ENCODE measurements at places on chromosomes 1 and 21.

DNA sequence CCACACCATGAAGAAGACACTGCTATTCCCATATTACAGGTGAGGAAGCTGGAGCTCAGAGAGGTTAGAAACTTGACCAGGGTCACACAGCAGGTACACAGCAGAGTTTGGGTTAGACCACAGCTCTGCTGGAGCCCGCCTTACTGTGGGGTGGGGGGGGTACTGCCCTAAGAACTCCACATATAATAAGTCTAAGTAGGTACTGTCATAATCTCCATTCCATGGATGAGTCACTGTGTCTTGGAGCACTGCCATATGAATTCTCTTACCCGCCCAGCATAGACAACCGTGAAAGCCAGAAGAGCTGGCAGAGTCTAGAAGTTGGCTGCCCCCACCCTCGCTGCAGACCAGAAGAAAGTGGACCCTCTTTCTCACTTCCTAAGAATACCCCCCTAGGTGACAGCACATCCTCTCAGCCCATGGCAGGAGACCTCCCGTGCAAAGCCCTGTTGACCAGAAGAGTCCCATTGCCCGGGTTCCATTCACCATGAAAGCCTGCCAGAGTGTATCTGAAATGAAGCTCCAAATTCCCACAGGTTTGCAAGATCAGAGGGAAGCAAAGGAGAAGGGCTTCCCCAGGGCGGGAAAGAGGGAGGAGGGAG lies 5.2 kb upstream of the PLA2G2D start:
- DNase-seq, result no peak

DNA sequence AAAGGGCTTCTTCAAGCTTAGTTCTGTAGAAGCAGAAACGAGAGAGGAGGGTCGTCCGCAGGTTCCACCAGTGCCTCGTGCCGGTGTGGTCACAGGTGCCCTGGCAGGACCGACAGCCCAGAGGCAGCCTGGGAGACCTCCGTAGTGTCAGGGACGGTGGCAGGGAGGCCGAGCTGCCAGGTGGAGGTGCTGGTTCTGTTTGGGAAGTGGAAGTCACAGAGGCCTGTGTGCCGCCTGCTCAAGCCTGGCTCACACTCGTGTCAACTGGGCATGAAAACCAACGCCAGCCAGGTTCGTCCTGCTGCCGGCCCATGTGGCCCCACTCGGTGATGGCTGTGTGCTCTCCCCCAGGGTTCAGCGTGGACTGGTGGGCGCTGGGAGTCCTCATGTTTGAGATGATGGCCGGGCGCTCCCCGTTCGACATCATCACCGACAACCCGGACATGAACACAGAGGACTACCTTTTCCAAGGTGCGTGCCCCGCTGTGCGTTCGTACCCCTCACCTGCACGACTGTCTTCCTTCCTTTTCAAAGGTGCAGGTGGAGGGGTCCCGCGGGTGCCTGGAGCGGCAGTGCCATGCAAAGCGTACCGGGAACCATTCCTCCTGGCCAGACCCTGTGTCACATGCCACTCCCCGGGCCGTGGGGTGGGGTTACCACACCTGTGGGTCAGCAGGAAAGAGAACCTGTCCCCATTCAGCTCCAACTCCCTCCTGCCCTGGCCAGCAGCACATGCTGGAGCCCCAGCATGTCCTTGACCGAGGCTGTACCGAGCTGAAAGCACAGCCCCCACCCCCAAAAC lies 20.8 kb downstream of the FAAP20 start:
- DNase-seq, result no peak

- DNase-seq, result no peak
These were observed 20.7 kb downstream of the RIPK4 start for GRCh38 chr21:41745971-41746743.

DNA sequence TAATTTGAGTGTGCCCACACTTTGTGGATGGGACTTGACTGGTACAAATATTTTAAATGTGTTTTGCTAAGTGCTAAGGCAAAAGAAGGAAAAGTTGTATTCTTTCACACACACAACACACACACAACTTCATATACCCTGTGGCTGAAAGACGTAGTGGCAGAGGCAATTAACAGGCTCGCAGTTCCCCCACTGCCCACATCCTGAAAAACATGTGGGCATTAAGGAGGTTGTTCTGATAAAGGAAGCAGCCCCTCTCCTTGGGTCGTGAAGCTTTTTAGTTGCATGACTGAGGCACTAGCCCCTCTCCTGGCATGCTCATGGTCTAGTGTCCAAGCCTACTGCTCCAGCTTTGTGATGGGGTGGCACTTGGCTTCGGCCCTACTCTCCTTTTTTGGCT lies 14.3 kb upstream of the ADAM30 start:
- DNase-seq, result no peak

GRCh38 chr1:19650416-19651140 lies 6.5 kb downstream of the NBL1 start:
- DNase-seq, result no peak

GRCh38 chr1:47384083-47384482 lies 32.0 kb upstream of the FOXE3 start:
- no peak for DNase-seq

- DNase-seq, result no peak
These were observed 29.4 kb downstream of the OLFML2B start for GRCh38 chr1:161994175-161994668.

GRCh38 chr1:12448746-12449177 lies 169.2 kb downstream of the DHRS3 start:
- no peak for DNase-seq

GRCh38 chr1:216193839-216194443 lies 229.3 kb downstream of the USH2A start:
- no peak for DNase-seq

DNA sequence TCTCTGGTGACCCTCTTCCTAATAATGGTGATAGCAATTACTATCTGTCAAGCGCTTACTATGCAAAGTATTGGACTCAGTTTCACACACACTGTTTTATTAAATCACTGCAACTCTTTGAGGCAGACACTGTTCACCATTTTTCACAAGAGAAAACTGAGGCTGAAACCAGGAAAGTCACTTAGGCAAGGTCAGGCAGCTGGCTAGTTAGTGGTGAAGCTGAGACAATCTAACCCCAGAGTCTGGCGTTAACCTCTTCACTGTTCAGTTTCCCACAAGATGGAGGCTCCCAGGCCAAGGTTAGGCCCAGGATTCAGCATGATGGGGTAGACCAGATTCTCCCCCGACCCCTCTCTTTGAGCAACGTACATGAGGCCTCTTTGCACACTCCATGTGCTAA lies 4.8 kb upstream of the GJA8 start:
- DNase-seq, result no peak

GRCh38 chr1:92509619-92510018 lies 22.9 kb upstream of the GFI1 start:
- no peak for DNase-seq

DNA sequence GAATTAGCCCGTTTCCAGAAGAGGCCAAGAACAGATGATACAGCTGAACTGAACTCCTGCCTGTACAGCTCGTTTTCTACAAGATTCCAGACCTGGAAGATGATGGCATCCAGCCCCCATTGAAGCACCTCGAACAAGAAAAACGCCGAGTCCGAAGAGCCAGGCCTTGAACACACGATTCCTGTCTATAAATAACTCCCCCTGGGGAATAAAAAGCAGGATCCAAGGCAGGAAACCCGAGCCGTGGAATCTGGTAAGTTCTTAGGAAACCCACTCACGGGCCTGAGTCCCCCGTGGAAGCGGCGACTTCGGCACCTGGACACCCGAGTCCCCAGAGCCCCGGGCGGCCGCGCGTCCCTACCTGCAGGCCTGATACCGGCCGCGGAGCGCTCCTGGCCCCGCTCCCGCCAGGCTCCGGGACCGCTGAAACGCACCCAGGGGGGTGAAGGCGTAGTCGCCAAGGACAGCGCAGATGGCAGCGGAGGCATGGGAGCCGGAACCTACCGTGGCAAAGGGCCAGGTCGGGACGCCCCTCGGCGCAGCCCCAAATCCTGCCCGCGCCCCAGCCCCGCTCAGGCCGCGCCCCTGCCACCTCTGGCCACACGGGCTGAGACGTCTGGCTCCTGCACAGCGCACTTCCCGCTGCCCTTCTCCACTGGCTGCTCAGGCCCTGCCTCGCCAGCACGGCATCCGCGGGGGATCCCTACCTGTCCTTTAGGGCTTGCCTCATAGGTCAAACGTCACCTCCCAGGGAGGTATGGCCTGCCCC lies 14.0 kb upstream of the HLCS start:
- DNase-seq, result peak; percentile 60

GRCh38 chr1:11654137-11654938 lies at the start of the genes FBXO2 and FBXO44:
FBXO2 (minus strand) TSS chr1:11654429; CDS start chr1:11654340, 89 bp downstream.
FBXO44 (plus strand) TSS chr1:11654877; CDS start chr1:11655836, 959 bp downstream.
- peak; percentile 18 for DNase-seq

GRCh38 chr1:228941666-228942065 lies 206.4 kb downstream of the RHOU start:
- no peak for DNase-seq

GRCh38 chr1:198681831-198682759 lies 43.3 kb downstream of the PTPRC start:
- no peak for DNase-seq

DNA sequence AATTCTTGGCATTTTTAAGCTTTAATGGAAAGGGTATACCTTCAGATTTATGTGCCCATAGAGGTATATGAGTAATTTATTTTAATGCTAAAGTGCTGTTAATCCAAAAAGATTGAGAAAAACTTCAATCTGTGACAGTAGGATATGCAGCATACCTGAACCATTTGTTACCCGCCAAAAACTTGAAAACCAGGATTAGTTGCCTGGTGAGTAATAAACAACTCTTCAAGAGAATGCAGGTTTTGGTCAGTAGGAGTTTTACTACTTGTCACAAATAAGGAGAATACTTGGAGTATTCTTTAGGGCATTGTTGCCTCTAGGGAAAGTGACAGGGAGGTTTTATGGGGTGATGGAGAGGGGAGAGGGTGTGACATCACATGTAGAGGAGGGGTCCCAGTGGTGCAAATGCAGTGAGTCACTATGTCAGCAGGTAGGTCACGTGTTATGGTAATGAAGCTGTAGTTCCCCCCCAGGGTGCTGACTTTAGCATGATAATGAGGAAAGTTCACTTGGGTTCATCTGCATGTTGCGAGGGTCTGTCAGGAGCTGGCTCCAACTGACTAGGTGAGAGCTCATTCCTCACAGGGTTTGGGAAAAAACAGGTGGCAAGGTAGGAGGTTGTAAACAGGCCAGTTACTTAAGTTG lies 23.1 kb downstream of the USP25 start:
- DNase-seq, result no peak

DNA sequence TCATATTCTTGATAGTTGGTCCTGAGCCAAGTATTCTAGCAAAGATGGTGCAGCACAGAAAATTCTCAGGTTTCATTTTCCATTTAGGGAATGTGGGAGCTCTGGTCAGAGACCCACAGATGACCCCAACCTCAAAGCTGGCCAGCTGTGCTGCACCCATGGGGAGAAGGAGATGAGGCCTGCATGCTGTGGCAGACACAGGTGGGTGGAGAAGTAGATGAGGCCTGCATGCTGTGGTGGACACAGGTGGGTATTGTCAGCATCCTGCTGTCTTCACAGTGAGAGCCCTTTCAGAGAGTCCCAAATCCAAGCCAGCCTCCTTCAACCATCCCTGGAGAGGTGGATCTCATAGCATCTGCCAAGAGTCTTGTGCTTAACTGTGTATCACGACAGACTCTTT lies 77.7 kb downstream of the DSCAM start:
- no peak for DNase-seq

DNA sequence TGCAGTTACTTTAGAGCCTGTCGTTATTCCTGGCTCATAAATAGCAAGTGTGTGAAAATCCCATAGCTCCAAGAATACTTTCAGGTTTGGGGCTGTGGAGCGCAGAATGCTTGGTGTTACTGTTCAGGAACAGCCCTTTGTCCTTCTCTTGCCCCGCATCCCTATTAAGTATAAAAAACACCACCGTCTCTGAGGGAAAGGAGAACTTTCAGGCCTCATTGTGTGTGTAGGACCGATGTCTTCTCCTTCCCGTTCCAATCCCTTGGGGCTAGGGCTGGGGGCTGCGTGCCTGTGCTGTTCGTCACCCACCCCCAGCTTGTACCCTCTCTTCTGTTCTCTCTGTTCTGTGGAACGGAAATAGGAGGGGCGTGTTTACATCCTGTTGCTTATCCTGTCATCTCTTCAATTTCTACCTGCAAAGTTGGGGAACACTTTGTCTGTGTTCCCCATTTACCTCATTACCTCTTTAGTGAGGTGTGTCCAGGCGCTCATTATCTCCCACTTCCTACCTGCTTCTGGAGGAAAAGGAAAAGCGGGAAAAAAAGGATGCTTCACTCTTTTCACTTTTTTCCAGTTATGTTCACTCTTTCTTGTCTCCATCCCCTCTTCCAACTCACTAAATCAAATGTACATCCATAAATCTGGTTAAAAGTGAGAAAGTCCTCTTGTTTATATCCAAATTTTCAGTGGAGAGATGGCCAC lies 788 bp upstream of the TXNIP start:
- DNase-seq, result peak; percentile 17

DNA sequence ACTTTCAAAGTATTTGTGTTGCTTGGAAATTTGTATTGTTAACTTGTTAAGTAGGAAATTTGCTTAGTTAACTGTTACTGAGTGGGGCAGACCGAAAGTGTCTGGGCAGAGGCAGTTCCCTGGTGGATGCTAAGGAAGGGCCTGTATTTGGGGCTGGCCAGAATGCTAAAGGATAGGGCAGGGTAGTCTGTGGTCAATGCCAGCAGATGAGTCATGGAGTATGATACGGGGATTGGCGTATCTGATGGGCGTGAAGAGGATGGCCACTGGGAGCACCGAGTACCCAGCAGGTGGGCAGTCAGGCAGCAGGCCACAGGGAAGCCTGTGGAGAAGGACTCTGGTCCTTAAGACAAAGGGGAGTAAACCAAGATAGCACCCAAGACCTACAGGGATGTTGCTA lies 46.6 kb upstream of the SCAF4 start:
- no peak for DNase-seq

DNA sequence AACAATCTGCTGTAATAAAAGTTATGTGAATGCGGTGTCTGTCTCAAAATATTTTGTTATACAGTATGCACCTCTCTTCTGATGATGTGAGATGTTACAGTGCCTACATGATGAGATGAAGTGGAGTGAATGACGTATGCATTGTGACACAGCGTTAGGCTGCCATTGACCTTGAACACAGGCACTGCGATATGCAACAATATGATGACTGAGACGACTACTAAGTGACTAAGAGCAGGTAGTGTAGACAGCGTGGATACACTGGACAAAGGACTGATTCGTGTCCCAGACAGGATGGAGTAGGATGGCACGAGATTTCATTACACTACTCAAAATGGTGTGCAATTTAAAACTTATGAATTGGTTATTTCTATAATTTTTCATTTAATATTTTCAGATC lies 8.4 kb downstream of the SGIP1 start:
- DNase-seq, result peak; percentile 71

DNA sequence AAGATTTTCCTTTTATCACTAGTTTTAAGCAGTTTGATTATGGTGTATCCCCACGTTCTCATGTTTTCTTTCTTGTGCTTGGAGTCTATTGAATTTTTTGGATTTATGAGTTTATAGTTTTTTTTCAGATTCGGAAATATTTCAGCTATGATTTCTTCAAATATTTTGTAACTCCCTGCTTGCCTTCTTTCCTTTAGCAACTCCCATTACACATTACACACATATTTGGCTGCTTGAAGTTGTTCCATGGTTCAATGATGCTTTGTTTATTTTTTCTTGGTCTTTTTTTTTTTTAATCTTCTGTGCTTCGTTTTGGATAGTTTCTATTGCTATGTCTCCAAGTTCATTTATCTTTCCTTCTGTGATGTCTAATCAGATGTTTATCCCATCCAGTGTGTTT lies 48.5 kb upstream of the WARS2 start:
- no peak for DNase-seq
